ENCODE measurements at places on chromosomes 12 and 14.

DNA sequence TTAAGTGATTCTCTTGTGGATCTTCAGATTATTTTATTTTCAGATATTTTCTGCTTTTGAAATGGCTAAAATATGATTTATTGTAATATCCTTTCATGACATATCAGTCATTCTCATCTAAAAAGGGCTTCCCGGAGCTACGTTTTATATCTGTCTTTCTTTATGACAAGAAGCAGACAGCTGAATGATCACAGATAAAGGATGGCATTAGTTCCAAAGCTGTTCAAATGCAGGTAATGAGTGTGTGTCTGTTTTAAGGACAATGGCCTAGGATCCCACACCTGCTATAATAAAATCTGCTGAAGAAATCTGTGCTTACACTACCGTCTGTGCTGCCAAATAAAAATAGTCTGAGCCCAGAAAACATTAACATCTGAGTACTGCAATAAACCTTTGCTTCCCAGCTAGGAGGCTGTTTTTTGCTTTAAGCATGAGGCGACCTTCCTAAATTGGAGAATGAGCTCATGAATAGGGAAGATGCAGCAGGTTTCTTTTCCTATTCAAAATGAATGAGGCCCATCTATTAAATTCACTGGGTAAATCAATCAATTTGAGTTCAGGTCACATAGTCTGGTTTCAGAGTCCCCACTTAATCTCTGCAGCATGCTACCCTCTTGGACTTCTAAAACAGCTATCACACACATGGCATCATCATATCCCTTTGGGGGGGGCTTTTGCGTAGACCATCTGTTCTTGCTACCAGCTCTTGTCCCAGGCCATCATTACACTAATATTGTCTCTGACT, 498.5 kb downstream of the NELL2 start:
- DNase-seq, result no peak

- no peak for DNase-seq
Observed at GRCh38 chr14:91964011-91964410, 16.5 kb upstream of the FBLN5 start.

DNA sequence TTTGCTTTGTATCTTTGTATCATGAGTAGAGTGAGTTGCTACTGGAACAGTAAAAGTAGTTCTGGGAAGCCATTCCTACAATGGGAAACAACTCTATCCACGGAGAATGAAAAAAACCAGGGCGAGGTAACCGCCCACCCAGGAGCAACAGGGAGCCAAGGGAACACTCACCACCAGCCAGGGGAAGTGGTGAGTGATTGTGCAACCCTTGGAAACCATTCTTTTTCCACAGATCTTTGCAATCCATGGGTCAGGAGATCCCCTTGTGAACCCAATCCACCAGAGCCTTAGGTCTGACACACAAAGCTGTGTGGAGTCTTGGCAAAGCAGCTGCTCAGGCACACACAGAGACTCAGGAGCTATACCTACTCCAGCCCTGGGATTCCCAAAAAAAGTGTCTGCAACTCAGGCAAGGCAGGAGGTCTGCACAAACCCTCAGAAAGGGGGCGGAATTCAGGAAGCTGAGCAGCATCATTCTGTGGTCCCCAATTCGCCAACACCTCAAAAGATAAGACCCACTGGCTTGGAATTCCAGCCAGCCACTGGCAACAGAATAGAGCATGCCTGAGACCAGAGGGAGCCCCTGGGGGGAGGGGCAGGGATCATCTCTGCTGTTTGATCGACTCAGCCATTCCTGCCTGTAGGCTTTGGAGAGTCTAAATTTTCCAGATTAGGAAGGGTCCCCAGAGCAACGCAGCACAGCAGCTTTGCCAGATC, 52.1 kb upstream of the PPFIA2 start:
- no peak for DNase-seq

DNA sequence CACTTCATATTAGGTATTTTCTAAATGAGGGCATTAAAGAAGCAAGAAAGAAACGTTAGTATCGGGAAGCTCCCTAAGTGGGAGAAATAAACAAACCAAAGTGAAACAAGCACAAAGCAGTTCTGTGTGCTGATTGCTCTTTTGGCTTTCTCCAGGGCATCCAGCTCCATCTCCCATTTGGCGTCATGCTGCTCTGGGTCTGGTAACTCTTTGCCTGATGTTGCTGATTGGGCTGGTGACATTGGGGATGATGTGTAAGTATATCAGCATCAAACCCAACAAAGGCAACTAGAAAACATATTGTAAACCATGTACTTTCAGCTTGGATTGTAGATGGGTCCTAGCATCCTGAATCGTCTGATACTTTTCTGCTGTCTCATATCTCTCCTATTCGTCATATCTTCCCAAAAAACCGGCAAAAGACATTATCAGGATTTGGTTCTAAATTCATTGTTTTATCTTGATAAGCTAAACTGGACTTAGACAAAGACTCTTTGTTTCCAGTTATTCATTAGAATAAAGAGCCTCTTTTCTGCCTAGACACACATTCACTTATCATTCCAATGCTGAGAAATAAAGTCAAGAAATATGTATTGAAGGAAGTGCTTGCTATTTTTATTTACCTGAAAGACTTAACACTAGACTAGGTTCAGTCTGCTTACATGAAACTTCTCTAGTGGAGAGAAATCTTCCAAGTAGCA, 2.4 kb downstream of the CLEC12B start:
- no peak for DNase-seq

- DNase-seq, result peak; percentile 65
Observed at GRCh38 chr12:124109760-124110159, 136.7 kb downstream of the ZNF664 start.

GRCh38 chr12:24945039-24945438, 3.9 kb downstream of the BCAT1 start:
- no peak for DNase-seq

DNA sequence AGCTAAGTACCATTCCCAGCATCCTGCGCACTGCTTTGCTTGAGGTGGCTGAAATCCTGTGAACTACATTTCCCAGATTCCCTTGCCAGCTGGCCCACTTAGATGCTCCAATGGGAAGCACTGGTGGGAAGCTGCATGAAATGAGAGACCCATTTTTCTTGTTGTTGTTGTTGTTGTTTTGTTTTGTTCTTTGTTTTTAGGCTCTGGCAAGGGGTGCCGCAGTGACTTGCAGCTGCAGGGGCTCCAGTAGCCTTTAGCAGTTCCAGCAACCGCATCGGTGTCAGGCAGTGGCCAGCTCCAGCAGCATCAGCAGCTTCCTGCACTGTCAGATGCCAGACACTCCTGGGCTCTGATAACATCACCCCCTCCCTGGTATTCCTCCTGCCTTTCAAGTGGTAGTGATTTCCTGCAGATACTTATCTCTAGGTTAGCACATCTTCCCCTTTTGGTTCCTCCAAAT, 8.8 kb upstream of the EGLN3 start:
- peak; percentile 90 for DNase-seq

- DNase-seq, result no peak
Observed at GRCh38 chr12:48198672-48198971, 4.5 kb downstream of the OR10AD1 start.

DNA sequence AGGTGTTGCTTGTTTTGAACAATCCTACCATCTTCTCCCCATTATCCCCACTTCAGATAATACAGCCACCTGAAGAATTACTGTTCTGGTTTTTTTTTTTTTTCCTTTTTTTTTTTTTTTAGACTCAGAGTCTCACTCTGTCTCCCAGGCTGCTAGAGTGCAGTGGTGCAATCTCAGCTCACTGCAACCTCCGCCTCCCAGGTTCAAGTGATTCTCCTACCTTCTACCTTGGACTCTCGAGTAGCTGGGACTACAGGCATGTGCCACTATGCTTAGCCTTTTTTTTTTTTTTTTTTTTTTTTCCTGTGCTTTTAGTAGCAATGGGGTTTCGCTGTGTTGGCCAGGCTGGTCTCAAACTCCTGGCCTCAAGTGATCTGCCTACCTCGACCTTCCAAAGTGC, 179.4 kb upstream of the ABCD2 start:
- no peak for DNase-seq

- DNase-seq, result no peak
Observed at GRCh38 chr12:38142974-38143373, 173.6 kb upstream of the ALG10B start.

- DNase-seq, result no peak
Observed at GRCh38 chr14:91374879-91375702, 42.5 kb downstream of the CCDC88C start.

- no peak for DNase-seq
Observed at GRCh38 chr14:74898694-74899093, 17.0 kb downstream of the DLST start.

GRCh38 chr14:81275305-81276072, 54.7 kb upstream of the GTF2A1 start:
- DNase-seq, result no peak

GRCh38 chr12:24661657-24662096, 287.2 kb downstream of the BCAT1 start:
- DNase-seq, result peak; percentile 32

- peak; percentile 37 for DNase-seq
Observed at GRCh38 chr12:11807458-11807857, 158.0 kb downstream of the ETV6 start.

DNA sequence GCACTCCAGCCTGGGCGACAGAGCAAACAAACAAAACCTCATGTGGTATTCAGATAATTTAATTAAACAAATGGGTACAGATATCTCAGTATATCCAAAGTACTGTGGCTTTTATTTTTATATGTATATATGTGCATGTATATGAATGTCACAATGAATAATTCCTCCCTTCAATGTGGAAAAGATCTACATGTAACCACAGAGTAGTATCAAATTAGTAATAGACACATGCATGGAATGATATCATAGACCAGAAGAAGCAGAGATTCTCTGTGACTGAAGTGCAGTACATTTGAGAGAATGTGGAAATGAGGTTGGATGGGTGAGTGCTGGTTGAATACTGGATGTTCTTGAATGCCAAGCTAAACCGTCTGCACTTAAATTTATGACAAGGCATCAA, 222.9 kb downstream of the CPNE8 start:
- no peak for DNase-seq

GRCh38 chr12:67694306-67694900, 45.9 kb downstream of the DYRK2 start:
- DNase-seq, result no peak

GRCh38 chr12:52631676-52632459, 13.5 kb upstream of the KRT73 start:
- DNase-seq, result no peak
